ENCODE measurements at places on chromosomes 6 and 20.

DNA sequence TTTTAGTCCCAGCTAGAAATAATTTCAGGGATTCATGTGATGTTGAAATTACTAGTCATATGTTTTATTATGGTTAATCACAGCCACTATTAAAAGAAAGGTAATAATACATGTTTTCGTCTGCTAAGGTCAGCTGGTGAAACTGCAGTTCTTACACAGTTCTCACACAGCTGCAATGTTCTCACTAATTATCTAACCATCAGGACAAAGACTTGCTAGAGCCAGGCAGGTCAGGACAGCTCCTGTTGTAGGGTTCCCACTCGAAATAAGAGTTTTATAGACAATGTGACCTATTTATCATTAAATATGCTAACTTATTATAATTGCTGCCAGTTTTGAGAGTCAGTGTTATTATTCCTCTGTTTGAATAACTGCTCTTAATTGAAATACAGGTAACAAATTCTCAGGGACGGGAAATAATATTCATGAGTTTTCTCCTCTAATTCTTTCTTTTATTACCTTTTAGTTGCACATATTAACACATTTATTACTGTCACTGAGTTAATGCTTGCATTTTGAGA lies 97.9 kb downstream of the GJA1 start:
- no peak for DNase-seq

DNA sequence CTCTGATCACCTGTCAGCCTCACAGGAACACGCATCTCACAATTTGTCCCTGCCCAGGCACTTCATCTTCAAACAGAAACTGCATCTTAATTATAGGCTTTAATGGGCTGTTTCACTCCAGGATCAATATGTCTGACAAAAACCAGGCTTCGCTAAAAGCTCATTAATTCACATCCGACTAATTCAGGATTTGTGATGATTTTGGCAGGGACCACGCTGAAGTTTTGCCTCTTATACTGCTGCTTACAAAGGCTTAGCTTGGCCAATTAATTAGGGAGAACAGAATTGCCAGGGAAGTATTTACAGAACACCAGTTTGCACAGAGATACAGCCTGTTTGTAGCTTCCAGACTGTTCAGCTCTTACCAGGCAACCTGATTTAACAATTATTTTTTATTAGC lies 541.0 kb upstream of the SPTLC3 start:
- DNase-seq = peak; percentile 58

DNA sequence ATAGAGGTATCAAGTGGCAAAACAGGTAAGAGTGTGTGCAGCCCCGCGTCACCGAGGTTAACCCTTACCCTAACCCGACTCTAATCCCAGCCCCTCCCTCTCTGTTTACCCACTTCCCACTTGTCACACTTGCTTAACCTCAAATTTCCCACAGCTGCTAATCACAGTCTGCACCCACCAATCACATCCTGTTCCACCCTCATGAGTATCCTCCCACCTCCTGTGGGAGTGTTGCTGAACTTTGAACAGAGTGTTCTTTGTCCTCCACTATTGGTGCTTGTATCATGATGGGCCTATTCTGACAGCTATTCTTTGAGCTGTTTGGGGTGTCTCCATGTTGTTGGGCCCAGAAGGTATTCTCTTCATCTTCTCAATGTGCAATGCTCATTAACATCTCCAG lies 487.8 kb downstream of the PTPRT start:
- DNase-seq = no peak

GRCh38 chr20:378961-379336 lies 1.6 kb upstream of the TRIB3 start:
- DNase-seq = no peak

DNA sequence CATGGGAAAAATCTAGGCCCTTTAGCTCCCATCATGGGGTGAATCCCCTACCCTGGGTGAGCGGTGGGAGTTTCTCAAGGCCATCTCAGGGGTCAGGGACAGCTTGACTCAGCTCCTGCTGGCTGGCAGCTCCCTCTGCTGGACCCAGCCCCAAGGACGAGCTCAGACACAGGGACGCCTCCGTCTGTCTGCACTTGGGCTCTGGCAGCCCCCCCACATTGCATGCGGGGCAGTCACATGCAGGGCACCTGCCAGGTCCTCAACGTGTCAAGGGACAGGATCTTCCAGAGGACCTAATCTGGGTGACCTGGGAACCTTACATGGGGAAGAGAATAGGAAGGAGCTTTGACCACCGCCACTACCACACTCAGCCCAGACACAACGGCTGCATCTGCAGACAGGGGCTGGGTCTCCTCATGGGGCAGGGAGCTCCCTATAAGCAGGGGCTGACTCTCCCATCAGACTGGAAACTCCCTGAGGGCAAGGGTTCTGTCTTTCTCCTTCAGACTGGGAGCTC lies 173.4 kb downstream of the MRPL14 start:
- no peak for DNase-seq

- no peak for DNase-seq
These were observed 123.7 kb upstream of the EXOC2 start for GRCh38 chr6:816510-817084.

DNA sequence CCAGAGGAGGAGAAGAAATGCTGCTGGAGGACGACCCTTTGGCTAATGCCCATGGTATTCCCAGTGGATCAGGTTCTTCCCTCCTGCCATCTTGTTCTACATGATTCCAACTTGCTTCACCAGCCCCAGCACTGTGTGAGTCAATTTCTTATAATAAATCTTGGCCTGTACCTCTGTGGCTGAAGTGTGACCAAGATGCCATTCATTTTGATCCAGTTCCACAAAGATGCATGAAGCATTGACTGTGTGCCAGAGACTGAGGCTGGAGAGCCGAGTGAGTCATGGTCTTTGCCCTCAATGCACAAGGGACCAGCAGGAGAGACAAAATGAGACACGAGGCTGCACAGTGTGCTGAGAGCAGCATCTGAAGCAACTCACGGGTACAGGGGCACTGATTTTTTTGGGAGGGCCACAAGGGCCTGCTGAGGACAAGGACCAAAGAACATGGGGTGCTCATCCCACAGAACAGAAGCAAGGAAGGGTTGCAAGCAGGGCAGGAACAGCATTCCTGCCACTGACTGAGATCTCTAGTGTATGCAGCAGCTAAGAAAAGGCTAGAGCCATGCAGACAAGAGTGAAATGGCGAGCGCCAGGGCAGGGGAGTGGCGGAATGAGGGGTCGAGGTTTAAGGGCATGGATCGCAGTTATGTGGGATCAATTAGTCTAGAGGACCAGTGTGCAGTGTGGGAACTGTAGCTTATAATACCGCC lies 207.0 kb downstream of the THBS2 start:
- DNase-seq = no peak

GRCh38 chr20:18577942-18578341 lies 9.9 kb upstream of the DTD1 start:
- DNase-seq = no peak

GRCh38 chr6:12637960-12638641 lies 78.5 kb upstream of the PHACTR1 start:
- peak; percentile 73 for DNase-seq

DNA sequence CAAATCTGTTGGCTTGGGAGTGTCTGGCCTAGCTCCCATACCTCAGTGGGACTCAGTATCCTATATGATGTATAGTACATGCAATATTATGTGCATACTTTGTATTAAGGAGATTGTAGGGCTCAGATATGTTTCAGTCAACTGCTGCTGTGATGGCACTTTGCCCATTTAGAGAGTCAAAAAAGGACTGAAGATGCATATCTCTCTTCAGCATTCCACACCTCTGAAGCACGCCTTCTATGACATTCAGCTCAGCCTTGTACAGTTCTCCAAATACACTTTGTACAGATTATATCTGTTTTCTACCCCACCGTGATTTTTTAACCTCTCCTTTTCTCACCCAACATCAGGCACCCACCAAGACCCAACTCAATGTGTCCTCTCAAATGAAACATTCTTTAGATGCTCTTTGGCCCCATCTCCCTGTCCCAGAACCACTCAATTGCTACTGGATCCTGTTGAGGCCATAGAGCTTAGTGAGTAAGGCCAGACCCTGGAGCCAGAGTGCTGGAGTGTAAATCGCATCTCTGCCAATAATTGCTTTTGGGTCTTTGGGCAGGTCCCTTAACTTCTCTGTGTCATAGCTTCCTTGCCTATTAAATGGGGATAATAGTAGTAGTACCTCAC lies 15.6 kb downstream of the ENPP1 start:
- no peak for DNase-seq

GRCh38 chr6:72649032-72649984 lies 27.4 kb downstream of the KCNQ5 start:
- DNase-seq = no peak
